ENCODE measurements at places on chromosomes 7 and 10.

DNA sequence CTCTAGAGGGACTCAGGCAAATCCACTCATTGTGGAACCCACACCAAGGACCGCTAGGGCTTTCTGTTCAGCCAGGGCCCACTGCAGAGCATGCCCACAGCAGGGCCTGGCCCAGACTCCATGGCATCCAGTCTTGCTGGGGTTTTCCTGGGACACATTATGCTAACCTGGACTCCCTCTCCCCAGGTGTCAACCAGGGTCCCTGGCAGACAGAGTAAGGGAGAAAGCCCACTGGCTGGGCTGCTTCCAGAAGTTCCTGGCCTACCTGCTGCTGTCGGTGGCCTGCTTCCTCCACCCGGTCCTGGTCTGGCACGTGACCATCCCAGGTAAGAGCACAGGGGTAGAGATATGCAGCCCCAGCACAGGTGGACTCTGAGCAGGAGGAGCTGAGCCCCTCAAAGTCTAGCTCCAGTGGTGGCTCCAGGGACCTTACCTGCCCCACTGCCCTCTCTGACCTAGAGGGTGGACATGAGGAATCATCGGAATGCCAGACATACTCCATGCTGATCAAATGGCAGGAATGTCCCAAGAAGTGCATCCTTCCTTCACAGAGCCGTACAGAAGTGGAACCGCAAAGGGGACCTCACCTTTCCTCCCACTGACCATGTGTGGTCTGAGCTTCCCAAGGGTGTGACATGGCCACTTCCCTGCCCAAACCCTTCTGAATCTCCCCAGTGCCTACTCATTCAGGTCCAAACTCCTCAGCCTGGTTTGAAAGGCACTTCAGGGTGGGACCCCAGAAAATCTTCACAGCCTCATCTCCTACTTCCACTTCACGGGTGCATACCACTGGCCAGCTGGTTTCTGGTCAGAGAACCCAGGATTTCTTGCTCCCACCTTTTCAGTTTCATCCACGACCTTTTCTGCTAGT lies 22.5 kb downstream of the TMEM72 start:
- DNase-seq, result no peak

GRCh38 chr7:24812305-24812945 lies 55.2 kb upstream of the GSDME start:
- no peak for DNase-seq

DNA sequence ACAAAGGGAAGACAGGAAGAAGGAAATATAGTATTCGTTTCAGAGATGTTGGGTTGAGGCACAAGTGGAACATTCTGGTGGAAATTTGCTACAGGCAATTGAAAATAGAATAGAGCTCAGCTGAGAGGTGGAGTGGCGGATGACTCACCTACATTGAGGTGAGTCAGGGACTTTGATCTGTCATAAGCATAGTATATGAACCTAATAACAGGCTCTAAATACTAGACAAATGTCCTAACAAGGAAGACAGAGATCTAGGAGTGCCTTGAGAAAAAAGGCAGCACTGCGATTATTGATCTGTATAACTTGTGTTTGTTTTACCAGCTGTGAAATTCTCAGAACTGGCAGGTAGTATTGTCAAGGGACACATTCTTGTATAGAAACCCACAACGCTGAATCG lies 907 bp upstream of the IFRD1 start:
- DNase-seq, result no peak

DNA sequence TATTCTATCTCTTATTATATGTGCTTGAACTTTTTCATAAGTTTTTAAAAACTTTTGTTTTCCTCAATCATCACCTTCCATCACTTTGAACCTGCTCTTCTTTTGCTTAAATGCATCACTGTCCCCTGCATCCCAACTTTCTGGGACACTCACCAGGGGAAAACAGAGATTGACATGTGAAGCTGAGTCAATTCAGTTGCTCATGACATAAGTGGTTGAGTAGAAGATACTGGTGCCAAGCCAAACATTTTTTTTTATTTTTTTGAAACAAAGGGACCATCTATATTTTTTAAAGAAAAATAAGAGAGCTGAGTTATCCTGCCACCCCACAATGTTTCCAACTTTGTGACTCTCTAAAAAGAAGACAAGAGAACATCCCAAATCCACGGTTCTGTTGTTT lies 61.8 kb upstream of the AHR start:
- no peak for DNase-seq

DNA sequence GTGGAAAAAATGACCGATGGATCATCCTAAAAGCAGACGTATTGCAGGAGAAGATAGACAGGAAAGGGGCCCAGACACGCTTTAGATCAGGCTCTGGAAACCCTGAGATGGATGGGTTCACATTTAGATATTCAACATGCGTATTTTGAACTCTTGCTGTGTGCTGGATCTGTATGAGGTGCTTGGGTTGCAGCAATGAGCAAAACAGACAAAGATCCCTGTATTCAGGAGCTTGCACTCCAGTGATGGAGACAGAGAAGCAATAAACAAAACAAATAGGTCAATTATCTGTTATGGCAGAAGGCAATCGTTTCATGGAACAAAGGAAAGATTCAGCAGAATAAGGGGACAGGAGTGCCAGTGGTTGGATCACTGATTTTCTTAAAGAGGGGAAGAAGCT lies 201.9 kb upstream of the AGK start:
- DNase-seq, result no peak

- DNase-seq, result no peak
Measured at GRCh38 chr10:29734640-29734961, 99.8 kb upstream of the SVIL start.

GRCh38 chr10:70417568-70417967 lies 13.6 kb downstream of the EIF4EBP2 start:
- DNase-seq, result no peak

- no peak for DNase-seq
Measured at GRCh38 chr7:137836113-137836509, 10.7 kb downstream of the DGKI start.

- DNase-seq, result no peak
Measured at GRCh38 chr7:28086198-28086597, 94.4 kb downstream of the JAZF1 start.

- DNase-seq, result no peak
Measured at GRCh38 chr7:144892761-144893160, 56.9 kb upstream of the TPK1 start.

GRCh38 chr10:59177836-59178235 lies 1.4 kb downstream of the PHYHIPL start:
- no peak for DNase-seq

- no peak for DNase-seq
Measured at GRCh38 chr7:55144333-55145317, 125.8 kb downstream of the EGFR start.

DNA sequence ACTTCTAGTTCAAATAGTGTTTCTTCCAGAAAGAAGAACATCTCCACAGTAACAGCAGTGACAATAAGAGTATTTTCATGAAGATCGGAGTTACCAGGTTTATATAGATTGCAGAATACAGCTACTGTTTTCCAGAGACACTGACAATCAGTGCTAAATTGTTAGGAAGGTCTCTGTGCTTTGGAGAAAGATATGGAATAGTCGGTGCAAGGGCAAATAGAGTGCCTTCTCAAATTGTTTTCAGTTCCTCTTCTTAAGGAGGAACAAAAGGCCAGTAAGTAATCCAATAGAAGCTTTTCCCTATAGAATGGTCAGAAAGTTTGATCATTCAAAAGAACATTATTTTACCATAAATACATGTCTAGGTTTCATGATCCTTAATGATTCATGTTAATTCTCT lies 2.6 kb upstream of the KIAA1217 start:
- no peak for DNase-seq

DNA sequence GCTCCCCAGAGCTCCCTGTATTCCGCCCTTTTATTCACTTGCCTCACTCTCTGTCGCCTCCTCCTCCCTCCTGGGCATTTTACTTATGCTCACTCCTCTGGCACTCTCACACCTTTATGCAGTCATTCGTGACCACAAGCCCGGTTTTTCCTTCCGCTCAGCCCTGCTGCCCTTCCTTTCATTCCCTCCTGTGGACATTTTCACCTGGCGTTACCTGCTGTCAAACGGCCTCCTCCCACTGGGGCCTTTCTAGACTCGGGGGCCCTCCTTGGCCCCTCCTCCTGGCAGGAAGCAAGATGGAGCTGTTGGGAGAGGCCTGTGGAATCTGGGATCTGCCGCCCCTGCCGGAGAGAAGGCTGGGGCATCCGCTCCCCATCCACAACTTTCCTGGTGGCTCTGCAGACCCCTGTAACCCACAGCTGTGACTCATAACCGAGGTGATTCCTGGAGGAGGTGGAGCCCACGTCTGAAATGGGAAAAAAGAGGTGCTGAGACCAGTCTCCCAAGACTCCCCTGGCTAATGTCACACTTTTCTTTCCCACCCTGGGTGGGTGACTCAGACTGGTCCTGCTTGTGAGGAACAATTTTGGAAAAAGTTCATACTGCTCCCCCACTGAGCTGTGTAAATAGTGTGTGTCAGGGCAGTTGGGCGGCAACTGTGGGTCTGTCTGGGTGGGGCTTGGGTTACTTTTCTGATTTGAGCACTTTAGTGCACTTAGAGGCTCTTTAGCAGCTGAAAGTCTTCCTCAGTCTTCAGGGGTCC lies 1.2 kb downstream of the VCL start:
- DNase-seq, result peak; percentile 58

DNA sequence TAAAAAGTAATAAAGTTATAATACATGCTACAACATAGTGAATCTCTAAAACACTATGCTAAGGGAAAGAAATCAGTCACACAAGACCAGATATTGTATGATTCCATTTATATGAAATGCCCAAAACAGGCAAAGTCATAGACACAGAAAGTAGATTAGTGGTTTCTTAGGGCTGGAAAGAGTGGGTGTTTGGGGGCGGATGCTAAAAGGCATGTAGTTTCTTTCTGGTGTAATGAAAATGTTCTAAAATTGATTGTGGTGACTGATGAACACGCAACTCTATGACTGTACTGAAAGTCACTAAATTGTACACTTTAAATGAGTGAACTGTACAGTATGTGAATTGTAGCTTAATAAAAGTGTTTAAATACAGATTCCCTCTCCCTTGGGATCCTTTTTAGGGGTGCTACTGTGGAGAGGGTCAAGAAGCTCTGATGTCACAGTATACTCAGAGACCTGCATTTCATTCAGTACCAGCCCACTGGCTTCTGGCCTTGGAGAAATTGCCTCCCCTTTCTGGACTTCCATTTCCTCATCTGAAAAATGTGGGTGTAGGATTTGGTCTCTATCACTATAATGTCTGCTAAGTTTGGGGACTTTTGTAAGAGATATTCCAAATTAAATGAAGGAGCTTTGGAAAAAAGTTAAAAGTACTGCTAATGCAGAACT lies 46.4 kb downstream of the AOAH start:
- no peak for DNase-seq

DNA sequence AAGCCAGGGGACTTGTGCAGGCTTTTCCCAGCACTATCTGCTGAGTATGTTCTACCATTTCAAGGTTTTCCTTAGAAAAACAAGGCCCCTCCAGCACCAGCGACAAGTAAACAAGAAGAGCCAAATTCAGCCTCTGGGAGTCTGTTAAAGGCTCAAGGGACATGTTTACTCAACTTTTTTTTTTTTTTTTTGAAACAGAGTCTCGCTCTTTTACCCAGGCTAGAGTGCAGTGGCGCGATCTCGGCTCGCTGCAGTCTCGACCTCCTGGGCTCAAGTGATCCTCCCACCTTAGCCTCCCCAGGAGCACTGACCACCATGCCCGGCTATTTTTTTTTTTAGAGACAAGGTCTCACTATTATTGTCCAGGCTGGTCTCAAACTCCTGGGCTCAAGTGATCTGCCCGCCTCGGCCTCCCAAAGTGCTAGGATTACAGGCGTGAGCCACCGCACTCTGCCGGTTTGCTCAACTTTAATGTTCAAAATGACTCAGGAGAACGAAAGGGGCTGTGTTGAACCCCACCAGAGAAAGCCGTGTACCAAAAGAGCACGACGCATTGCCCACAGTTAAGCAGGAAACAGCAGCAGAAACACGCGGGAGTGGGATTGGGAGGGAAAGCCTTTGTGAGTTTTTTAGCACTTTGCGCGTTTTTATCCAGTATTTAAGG lies 772 bp downstream of the PRDX3 start:
- DNase-seq, result no peak

DNA sequence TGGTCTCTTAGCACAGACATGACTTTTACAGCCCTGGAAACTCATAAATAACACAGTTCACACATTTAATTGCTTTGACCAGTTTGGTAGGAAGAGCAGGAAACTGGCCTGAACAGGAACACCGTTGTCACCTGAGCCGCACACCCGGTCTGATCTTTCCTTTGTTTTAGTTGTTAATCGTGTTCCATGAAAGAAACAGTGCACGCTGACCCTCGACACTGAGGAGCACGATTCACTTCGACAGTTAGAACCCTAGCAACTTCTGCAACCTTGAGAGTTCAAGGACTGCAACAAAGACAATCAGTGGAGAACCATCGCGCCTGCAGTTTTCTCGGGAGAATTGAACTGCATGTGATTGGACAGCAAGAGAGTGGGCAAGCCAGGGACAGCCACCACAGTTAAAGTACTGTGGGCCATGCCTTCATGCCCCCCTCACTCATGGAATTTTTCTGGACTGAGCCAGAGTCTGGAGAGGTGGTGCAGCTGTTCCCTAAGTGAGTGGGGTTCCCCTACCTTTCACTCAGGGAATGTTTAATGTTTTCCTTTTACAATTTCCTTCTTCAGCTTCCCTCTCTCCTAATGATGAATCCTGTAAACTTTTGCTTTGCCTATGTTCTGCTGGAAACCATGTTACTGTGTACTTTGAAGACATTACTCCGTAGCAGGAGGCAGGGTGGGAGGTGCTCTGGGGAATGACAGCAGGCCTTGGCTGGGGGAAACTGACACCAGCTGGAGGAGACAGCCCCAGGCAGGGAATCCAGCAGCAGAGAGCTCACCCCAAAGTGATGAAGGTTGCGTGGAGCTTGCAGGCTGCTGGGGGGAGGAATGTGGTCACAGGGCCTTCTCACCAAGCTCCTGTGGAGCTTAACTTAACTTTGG lies 198.7 kb downstream of the ZNF438 start:
- DNase-seq, result no peak

DNA sequence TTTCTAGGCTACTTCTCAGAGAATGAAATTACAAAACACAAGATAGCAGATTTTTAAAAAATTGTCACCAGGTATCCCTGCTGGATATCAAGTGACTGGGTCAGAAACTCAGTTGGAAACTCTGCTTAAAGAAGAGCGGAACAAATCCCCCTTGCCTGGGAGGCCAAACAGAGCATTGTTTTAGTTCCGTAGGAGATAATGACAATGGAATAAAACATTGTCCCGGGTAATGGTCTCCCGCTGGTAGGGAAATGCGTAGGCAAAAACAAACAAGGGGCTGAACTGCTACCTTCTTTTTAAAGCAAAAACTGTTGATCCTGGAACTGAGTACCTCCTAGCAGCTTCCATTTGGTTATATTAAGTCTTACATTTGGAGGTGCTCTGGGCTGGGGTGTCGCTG lies 21.3 kb upstream of the VAX1 start:
- no peak for DNase-seq

GRCh38 chr10:131046194-131046593 lies 265.3 kb downstream of the TCERG1L start:
- DNase-seq, result no peak

DNA sequence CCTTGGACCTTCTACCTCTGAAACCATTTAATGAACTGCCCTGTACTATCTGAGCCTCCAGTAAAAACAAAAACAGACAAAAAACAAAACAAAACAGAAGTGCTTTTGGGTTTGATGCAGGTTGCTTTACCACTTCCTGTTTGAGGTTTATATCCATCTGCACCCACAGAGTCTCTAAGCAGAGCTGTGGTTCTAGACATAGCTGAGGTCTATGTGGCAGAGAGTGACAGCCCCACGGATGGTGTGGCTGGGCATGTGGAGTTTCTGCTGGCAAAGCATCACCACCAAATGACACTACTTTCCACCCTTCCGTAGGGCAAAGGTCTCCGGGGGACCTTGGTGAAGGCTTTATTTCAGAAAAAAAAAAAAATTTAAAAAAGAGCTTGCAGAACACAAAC lies 754.2 kb downstream of the GRID1 start:
- no peak for DNase-seq

- no peak for DNase-seq
Measured at GRCh38 chr7:68248973-68249372, 1252.3 kb downstream of the TYW1 start.

All from GM04503 (cell line).